Chondrocyte (in vitro differentiated cells): ENCODE measurements at places on chromosomes 6 and 20. TPM values are rescaled to one million over a fixed set of nuclear protein-coding genes. Genes with fewer than 3 reads are reported as not detected.

CEP162 gene
- total RNA-seq = 4.5 to 10.1 TPM (median 5.1 TPM) in 3 replicates

RHAG gene
- not detected in 3 replicates for total RNA-seq

LY6G6F gene
- total RNA-seq = not detected in 3 replicates

FLOT1 gene
- 66.8 to 72.7 TPM (median 69.1 TPM) in 3 replicates for total RNA-seq

UBD gene
- not detected in 3 replicates for total RNA-seq

FAM209B gene
- not detected in 3 replicates for total RNA-seq

TSPO2 gene
- total RNA-seq = not detected in 3 replicates

CLPSL2 gene
- not detected in 3 replicates for total RNA-seq

SMOC2 gene
- total RNA-seq = 56.3 to 148 TPM (median 145 TPM) in 3 replicates

THBS2 gene
- total RNA-seq = 1,244 to 1,906 TPM (median 1,285 TPM) in 3 replicates

TREML2 gene
- not detected in 3 replicates for total RNA-seq

KCNK15 gene
- 0.59 to 1.6 TPM (median 0.77 TPM) in 3 replicates for total RNA-seq

RNF182 gene
- total RNA-seq = 3.7 to 6.6 TPM (median 5.3 TPM) in 3 replicates

EEF1A2 gene
- total RNA-seq = 0.34 to 6.5 TPM (median 5.5 TPM) in 3 replicates

RIMS1 gene
- 5.7 to 16.6 TPM (median 6.6 TPM) in 3 replicates for total RNA-seq

AVP gene
- not detected in 3 replicates for total RNA-seq

SPATS1 gene
- total RNA-seq = not detected in 3 replicates

NFATC2 gene
- 2.0 to 2.6 TPM (median 2.2 TPM) in 3 replicates for total RNA-seq

OPN5 gene
- not detected in 3 replicates for total RNA-seq

CALHM5 gene
- 9.7 to 10.8 TPM (median 10.4 TPM) in 3 replicates for total RNA-seq

HLA-DQB1 gene
- not detected in 3 replicates for total RNA-seq

PPP1R3G gene
- 0.56 to 2.6 TPM (median 2.2 TPM) in 3 replicates for total RNA-seq

RAB44 gene
- not detected in 3 replicates for total RNA-seq

HNF4A gene
- total RNA-seq = not detected in 3 replicates

SCUBE3 gene
- total RNA-seq = 32.7 to 96.6 TPM (median 93.0 TPM) in 3 replicates

BTBD3 gene
- total RNA-seq = 19.9 to 26.8 TPM (median 21.6 TPM) in 3 replicates

FRS3 gene
- 3.0 to 3.8 TPM (median 3.3 TPM) in 3 replicates for total RNA-seq

MYB gene
- 0.13 to 0.51 TPM (median 0.20 TPM) in 3 replicates for total RNA-seq

SLC12A5 gene
- total RNA-seq = 0.89 to 2.1 TPM (median 1.9 TPM) in 3 replicates

BHLHE23 gene
- not detected in 3 replicates for total RNA-seq

APOBEC2 gene
- not detected in 3 replicates for total RNA-seq

PROCR gene
- total RNA-seq = 2.8 to 5.2 TPM (median 3.5 TPM) in 3 replicates

STMND1 gene
- not detected in 3 replicates for total RNA-seq
